Psoas muscle (tissue), 8 donors: ENCODE measurements at places on chromosomes 5 and 9. TPM values are rescaled to one million over a fixed set of nuclear protein-coding genes. Genes with fewer than 3 reads are reported as not detected.

DNA sequence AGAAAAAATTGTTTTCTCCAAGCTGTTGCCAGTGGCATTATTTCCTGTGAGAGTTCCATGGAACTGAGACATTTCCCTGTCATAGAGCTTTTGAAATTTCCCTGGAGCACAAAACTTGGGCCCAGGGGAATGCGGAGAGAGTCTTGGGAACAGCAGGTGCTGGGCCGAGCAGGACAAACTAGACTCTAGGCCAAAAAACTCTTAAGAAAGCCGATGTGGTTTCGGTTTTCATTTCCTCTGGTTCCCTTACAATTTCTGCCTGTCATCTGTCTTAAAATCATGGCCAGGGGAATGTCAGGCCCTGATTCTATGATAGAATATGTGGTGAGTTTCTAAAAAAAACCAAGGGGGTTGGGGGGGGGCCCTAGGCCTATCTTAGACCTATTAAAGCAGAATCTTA, 4.6 kb downstream of the SLC35A4 start:
- peak; percentile 70 for DNase-seq

- DNase-seq, result no peak
Measured at GRCh38 chr5:6162175-6162574, 216.2 kb downstream of the MED10 start.

Gene WHRN
- polyA plus RNA-seq, result 0.12 TPM

Gene PRELID2
- 0.65 TPM for polyA plus RNA-seq

Gene AMBP
- polyA plus RNA-seq, result not detected

DNA sequence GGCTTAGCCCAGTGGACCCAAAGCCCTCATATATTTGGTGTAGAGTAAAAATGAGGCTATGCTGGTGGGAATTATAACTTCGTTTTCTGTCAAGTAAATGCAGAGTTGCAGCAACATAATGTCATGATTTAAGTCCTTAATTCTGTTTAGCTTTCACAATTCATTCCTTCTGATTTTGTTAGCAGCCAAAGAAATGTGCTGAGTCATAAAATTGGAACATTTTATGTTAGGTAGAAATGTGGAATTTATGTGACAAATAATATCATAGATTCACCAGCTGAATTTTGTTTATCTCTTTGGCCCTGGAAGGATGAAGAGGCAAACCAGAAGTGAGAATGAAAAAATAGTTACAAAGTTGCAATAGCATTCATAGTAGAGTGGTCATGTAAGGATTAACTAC, 247.0 kb downstream of the TRPM3 start:
- DNase-seq, result no peak

DNA sequence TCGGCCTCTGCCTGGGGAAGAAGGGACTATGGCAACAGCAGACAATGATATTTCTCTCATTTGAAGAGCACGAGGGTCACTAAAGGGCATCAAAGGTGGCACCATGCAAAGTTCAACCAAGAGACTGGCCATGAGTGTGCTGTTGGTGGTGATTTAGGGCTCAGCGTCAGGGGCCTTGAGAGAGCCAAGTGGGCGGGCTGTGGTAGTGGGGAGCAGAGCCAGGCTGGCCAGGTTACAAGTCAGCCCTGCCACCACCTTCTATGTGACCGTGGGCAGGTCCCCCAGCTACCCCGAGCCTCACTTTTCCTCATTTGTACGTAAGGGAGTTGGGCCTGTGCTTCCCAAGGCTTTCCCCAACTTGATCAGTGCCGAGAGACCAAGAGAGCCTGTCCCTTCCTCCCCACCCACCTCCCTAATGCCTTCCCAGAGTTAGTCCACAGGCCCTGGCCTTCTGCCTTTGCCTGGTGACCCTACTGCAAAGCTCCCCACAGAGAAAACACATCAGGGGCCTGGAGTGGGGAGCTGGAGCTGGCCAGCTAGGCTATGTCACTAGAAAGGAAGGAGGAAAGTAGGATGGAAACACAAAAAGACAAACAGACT, 104.3 kb downstream of the PDE6A start:
- DNase-seq, result no peak

GRCh38 chr5:169914766-169915165, 65.5 kb downstream of the INSYN2B start:
- DNase-seq, result peak; percentile 71

GRCh38 chr5:127826011-127826410, 122.8 kb downstream of the CCDC192 start:
- DNase-seq, result no peak

DNA sequence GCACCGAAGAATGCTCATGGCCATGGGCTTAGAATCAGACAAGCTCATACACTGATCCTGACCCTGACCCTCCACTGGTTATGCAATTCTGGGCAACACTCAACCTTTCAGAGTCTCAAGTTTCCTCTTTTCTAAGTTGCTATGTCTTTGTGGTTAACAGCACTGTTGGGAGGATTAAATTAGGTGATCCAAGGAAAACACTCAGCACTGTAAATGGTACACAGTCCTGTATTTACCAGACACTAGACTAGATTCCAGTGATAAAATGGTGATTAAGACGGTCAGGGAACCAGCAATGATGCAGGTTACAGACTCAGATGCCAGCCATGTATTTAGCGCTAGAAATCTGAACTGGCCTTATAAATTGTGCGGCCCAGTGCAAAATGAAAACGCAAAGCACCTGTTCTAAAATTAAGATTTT, 8.1 kb downstream of the ARL15 start:
- DNase-seq, result no peak

- DNase-seq, result no peak
Measured at GRCh38 chr5:169089343-169089742, 211.6 kb downstream of the SLIT3 start.

DNA sequence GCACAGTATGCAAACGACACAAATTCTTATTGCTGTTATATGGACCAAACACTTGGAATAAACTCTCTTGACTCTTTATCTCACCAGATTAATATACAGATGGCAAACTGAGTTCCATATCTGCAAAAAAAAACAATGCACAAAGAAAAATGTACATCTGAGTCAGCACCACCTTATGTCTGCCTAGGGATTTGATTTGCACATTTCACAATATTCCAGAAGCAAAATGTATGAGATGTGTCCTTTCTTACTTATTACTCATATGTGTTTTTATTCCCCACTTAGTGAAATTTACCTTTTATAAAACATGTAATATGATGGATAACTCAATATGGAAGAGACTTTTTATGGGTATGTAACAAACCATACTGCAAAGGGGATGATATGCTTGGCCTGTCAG, 236.9 kb downstream of the GLIS3 start:
- no peak for DNase-seq

- DNase-seq, result no peak
Measured at GRCh38 chr5:92560698-92561401, 1020.2 kb downstream of the NR2F1-AS1 start.

- no peak for DNase-seq
Measured at GRCh38 chr9:133996531-133997520, 4.7 kb upstream of the VAV2 start.

DNA sequence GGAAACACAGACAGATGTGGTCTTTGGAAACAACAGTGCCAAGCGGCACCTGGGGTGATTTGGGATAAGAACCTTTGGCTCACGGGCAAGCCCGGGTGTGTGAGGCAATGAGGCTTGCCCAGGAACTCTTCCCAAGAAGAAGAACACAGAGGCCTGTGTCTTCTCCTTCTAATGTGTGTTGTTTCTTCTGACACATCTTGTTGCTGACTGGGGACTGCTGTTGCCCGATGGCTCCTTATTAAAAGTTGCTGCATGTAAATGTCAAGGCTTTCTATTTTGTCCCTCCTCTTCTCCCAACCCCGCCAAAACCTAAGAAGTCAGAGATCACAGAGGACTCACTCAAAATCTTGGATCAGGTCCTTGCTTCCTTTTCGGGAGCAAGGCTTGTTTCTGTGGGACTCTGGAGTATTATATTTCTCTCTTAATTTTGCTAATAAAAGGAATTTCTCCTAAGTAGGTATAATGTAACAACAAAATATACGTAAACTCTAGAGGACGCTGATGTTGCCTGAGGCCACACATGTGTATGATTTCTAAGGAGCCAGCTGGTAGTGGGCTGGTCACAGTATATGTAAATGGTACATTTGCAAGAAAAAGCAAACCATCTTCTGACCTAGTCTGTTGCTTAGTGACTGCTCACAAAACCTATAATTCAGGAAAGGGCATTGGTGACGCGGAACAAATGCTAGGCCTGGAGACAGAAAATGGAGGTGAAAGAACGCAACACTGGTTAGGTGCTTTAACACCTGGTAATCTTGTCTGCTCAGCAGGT, 232.5 kb downstream of the GADD45G start:
- DNase-seq, result no peak

GRCh38 chr9:74333384-74334032, 163.6 kb upstream of the RORB start:
- no peak for DNase-seq

Gene SPINK4
- not detected for polyA plus RNA-seq

DNA sequence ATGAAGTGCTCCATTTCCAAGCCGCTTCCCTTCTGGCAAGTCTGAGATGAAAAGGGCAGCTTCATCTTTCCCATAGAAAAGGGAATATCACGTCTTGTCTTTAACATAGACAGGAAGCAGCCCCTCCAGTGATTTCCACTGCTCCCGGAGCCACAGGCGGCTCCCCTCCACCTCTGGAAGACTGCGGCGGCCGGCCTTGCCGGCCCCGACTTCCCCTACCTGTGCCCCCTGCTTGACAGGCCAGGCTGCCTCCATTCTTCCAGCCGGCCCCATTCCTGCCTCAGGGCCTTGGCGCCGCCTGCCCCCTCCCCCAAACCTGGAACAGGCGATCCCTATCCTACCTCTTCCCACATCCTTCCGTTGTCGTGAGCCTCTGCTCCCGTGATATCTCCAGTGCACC, 141.8 kb downstream of the ZNF354C start:
- peak; percentile 9 for DNase-seq

DNA sequence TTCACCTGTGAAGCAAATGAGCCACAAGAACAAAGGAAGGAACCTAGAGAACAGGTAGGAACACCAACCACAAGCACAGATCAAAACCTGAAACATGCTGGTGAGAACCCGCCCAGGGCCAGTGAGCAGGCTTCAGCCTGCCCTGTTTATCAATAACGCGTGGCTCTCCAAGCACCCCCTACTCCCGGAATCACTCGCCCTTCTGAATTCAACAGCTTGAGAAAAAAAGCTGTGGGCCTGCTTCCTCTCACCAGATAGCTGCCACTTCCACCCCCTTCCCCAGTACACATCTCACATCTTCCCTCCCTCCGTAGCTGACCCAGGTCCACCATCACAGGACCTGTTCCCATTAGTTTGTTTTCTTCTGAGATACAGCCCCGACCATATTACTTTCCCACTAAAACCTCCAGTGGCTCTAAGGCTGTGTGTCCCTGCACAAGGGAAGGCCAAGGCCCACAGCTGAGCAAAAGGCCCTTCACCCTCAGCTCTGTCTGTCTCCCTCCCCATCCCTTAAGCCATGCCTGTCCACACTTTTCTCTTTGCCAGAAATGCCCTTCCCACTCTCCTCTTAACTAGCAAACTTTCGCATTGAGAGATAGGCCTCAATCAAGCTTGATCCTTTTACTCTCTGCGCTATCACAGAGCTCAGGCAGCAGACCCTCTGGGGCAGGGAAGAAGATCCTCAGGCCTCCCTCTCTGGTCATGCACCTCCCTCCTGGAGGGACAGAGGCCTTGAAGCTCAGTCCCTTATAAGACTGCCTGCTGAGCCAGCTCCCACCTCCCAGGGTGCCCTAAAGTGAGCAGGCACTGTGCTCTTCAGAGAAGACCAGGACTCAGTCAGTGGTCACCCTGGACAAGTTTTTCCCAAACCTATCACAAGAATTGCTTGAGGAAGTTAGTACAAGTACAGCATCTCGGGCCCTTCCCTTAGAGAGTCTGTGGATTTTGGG, 30.1 kb downstream of the B4GALT1 start:
- DNase-seq, result no peak

- no peak for DNase-seq
Measured at GRCh38 chr5:118069452-118069851, 918.9 kb downstream of the DTWD2 start.

DNA sequence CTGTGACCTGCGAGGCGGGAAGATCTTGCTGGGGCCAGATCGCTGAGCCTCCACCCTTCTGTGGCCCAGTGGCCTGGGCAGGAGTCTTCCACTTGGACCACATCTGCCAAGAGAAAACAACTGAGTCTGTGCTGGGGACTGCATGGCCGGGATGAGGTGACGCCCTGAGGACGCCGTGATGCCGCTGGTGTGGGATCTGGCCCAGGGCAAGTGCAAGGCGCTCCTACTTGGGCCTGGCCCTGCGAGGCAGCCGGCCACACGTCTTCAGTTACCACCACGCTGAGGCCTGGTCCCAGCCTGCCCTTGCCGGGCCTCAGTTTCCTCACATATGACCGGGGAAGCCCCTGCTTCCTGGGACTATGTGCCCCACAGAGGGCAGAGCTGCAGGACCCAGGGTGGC, 133.4 kb downstream of the SLC25A46 start:
- no peak for DNase-seq

GRCh38 chr9:116662646-116663310, 24.3 kb upstream of the TRIM32 start:
- DNase-seq, result no peak

DNA sequence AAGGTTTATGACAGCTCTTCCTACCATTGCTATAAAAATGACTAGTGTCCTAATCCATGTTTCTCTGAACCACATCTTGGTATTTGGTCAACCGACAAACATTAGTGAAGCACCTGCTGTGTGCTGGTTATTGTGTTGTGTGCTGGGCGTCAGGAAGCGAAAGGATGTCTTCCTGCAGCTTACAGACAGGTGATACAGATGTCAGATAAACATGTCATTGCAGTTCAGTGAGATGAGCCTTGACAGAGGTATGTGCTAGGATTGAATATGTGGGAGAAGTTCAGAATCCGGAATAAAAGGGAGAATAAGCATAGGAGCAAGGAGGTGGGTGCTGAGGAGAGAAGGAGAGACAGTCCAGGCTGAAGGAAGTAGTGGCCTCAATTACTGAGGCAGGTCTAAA, 20.3 kb upstream of the CTNNA1 start:
- DNase-seq, result no peak

- no peak for DNase-seq
Measured at GRCh38 chr5:147567917-147568598, 58.2 kb upstream of the DPYSL3 start.

DNA sequence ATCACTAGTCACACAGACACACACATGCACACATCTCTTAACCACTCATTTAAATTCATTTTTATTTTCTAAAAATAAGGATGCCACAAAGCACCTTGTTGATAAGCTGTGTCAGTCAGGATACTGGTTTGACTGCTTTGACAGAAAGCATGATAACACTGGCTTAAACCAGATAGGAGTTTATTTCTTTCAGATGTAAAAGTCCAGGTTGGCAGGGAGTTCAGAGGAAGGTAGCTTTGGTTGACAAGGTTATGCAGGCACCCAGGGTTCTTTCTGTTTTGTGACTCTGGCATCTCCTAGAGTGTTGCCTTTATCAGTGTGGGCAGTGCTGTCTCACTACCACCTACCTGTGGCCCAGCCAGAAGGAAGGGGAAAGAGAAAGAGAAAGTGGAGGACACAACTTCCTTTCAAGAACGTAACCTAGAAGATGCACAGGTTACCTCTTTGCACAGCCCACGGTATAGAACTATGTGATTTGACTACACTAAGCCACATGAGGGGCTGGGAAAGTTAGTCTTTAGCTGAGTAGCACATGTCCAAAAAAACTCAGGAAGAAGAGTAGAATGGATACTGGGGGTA, 334.7 kb downstream of the OSTF1 start:
- DNase-seq, result no peak
